Choroid plexus epithelial cell (primary cell): ENCODE measurements at places on chromosomes 4 and X.
A peak's percentile ranks its signal among the peaks of the same experiment; 100 is the strongest.

- no peak for DNase-seq
These were observed 22.7 kb upstream of the SRD5A3 start for GRCh38 chr4:55323375-55323774.

GRCh38 chr4:165383591-165384073 is 4.8 kb downstream of the CPE start:
- peak; percentile 45 for DNase-seq

- no peak for DNase-seq
These were observed 932 bp downstream of the TLR10 start for GRCh38 chr4:38781854-38782261.

DNA sequence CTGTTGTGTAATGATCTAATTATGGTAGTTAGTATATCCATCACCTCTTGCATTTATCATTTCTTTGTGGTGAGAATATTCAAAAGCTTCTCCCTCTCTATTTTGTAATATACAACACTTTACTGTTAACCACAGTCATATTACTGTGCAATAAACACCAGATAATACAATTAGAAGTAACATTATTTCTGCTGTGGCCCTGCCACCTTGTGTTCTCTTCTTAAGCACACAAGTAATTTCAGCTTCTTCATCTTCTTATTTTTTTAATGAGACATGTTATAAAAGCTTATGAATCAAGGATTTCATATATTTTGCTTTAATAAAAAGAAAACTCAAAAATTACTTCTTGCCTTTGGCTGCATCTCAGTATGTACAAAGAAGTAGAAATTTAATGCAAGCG is 675.2 kb upstream of the INTU start:
- DNase-seq: peak; percentile 68

- DNase-seq: no peak
These were observed 112.1 kb upstream of the NWD2 start for GRCh38 chr4:37132351-37132974.

GRCh38 chr4:122531038-122531437 is 74.5 kb upstream of the IL2 start:
- DNase-seq: no peak

GRCh38 chr4:18675586-18676525 is 654.3 kb upstream of the LCORL start:
- no peak for DNase-seq
